ENCODE measurements at places on chromosomes 13 and 19.
A peak's percentile ranks its signal among the peaks of the same experiment; 100 is the strongest.

DNA sequence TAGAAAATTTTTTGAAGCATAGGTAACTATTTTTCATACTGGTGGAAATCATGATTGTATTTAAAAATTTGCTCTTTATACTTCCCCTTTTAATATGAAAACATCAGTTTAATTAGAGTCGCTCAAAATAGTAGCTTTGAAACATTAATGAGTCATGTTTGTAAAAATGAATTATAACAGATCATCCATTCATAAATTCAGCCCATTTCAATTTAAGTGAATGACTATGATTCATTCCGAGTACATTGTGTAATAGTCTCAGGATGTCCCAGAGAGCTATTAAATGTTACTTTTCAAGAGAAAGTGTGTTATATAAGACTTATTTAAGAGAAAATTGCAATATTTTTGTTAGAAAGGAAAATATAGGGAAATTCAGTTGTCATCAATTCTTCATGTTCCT, 111.0 kb downstream of the FNDC3A start:
- H3K4me3 ChIP-seq = no peak overlapping the region
- DNase-seq = no peak
- H3K27ac ChIP-seq = no peak overlapping the region
- no peaks in the 10 kb centered on the region for H3K4me1 ChIP-seq
- H3K36me3 ChIP-seq = peaks cover 22% of the 10 kb centered on the region
- no peaks in the 10 kb centered on the region for H3K27me3 ChIP-seq

- H3K4me3 ChIP-seq = no peak overlapping the region
- peaks cover 6% of the 10 kb centered on the region for H3K4me1 ChIP-seq
- H3K27me3 ChIP-seq = peaks cover 2% of the 10 kb centered on the region
- no peak overlapping the region for H3K27ac ChIP-seq
Measured at GRCh38 chr13:97848886-97849285, 104.6 kb upstream of the IPO5 start.

DNA sequence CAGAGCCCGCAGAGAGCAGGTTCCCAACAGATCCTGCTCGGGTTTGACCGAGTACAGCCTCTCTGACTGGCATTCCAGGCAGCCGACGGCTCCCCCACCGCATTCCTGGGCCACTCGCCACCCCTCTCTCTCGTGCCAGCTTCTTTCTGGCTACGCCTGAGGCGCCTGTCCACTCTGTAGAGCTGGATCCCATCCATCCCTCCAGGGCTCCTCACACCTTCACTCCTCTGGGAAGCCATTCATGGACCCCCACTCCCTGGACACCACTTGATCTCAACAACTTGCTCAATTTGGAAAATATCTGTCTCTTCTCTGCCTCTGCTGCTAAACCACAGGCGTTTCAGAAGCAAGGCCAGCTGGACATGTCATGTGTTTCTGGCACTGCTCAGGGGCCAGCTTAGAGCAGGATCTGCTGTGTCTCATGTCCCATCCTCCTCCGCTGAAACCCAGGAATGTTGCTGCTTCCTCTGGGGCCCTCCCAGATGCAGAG, 30.6 kb upstream of the ATP1A3 start:
- H3K4me3 ChIP-seq = no peak overlapping the region
- H3K36me3 ChIP-seq = no peaks in the 10 kb centered on the region

DNA sequence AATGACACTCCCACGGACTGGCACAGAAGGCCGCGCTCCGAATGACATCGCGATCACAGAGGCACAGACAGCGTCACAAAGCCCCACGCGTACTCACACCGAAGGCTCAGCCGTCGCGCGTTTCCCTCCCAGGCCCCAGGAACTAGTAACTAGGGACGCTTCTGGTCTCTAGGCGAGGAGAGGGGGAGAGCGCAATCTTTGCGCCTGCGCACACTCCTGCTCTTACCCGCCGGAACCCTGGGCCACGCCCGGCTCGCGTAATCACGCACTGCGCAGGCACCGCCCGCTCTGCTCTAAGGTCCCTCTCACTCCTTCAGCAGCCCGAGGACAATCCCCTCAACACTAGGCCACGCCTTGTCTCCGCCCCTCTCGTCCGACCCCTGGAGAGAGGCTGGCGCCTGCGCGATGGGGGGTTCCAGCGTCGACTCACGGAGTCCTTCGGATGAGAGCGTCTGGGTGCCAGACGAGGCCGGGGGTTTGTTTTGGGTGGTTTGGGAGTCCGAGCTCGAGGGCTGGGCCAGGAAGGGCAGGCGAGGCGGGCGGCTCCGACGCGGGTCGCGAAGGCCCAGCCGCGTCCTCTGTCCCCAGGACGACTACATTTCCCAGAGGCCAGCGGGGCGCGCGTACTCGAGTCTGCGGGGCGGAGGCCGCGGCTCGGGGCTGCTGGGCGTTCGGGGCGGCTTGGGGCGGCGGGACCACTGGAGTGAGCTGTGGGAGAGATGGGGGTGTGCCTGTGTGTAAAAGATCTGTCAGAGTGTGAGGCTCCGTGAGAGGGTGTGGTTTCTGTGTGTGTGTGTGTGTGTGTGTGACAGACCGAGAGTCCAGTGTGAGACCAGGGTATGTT, at the start of gene ZNF471:
Gene ZNF471, plus strand, starts transcription at position 410 of the 844 bp plus-strand sequence. CDS start 3,717 bp downstream, outside the sequence.
- H3K36me3 ChIP-seq = no peaks in the 10 kb centered on the region
- H3K4me1 ChIP-seq = no peaks in the 10 kb centered on the region
- H3K27me3 ChIP-seq = no peaks in the 10 kb centered on the region
- peak within 1 kb of the TSS; percentile 37 for H3K4me3 ChIP-seq
- DNase-seq = peak; percentile 44

DNA sequence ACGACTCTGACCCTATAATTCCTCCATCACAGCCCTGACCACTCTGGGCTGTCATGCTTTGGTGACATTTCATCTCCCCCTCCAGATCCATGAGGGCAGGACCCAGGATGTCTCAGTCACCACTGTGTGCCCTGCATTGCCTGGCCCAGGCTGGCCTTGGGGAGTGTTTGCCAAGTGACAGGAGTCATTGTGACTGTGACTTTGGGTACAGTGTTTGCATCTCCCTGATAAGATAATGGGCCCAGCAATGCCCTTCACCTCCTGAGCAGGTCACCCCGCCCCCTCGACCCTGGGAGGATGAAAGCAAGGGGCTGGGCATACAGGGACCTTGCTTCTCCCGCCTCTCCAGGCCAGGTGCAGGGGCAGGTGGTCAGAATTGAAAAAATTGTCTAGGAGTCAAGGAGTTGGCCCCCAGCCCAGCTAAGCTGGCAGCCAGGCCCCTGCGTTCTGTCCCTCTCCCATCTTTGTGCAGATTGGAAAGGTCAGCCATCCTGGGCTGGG, 5.9 kb upstream of the ATP4A start:
- H3K4me3 ChIP-seq = no peak overlapping the region
- no peak for DNase-seq
- no peaks in the 10 kb centered on the region for H3K36me3 ChIP-seq
- no peaks in the 10 kb centered on the region for H3K4me1 ChIP-seq
- H3K27me3 ChIP-seq = peaks cover 13% of the 10 kb centered on the region

- H3K4me3 ChIP-seq = no peak overlapping the region
- no peak for DNase-seq
- H3K27me3 ChIP-seq = no peaks in the 10 kb centered on the region
- H3K4me1 ChIP-seq = peaks cover 14% of the 10 kb centered on the region
Measured at GRCh38 chr13:98446234-98446621, 130.7 kb downstream of the STK24 start.

GRCh38 chr13:30787738-30788525, 52.6 kb downstream of the ALOX5AP start:
- no peak for DNase-seq
- no peak overlapping the region for H3K4me3 ChIP-seq
- H3K27ac ChIP-seq = no peak overlapping the region
- H3K4me1 ChIP-seq = peaks cover 18% of the 10 kb centered on the region
- peaks cover 21% of the 10 kb centered on the region for H3K36me3 ChIP-seq

- H3K27me3 ChIP-seq = no peaks in the 10 kb centered on the region
- H3K4me1 ChIP-seq = peaks cover 19% of the 10 kb centered on the region
- no peak for DNase-seq
- no peak overlapping the region for H3K27ac ChIP-seq
Measured at GRCh38 chr13:78650717-78651083, 8.3 kb downstream of the OBI1 start.

DNA sequence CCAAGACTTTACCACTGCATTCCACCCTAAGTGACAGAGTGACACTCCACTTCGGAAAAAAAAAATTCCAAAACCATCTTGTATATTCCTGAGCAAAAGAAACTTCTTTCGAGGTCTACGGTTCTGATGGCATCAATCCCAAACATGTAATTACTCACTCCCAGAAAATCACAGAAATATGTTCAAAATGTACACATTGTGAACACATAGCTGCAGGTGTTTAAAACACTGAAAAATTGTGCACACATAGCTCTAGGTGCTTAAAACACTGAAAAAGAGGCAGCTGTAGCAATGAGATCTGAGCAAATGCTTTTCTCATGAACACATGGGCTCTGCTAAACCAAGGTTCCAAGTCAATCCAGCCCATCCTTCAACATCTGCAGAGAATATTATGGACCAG, 14.0 kb upstream of the ZNF468 start:
- no peaks in the 10 kb centered on the region for H3K27me3 ChIP-seq
- no peak overlapping the region for H3K4me3 ChIP-seq
- H3K36me3 ChIP-seq = peaks cover 1% of the 10 kb centered on the region
- H3K27ac ChIP-seq = no peak overlapping the region
- DNase-seq = no peak

DNA sequence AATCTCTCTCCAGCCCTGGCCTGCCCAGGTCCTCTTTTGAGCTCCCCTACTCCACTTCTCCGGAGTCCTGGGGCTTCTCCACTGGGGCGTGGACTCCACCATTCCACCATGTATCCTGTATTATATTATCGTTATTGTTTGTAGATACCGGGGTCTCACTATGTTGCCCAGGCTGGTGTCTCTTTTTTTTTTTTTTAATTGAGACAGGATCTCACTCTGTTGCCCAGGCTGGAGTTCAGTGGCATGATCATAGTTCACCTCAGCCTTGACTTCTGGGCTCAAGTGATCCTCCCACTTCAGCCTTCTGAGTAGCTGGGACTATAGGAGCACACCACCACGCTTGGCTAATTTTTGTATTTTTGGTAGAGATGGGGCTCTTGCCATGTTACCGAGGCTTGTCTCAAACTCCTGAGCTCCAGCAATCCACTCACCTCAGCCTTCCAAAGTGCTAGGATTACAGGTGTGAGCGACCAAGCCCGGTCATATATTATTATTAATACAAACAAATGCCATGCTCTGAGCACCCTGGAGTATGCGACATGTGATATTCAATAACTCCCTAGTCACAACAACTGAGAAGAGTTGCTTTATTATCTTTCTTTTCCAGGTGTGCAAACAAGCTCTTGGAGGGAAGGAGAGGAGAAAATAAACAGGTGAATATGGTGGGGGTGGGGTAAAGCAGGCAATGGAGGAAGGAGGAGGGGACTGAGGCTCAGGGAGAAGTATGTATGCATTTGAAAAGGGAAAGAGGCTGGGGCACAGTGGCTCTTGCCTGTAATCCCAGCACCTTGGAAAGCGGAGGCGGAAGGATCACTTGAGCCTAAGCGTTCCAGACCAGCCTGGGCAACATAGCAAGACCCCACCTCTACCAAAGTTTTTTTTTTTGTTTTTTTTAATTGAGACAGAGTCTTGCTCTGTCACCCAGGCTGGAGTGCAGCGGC, 2.8 kb upstream of the CERS4 start:
- H3K27me3 ChIP-seq = peaks cover 13% of the 10 kb centered on the region
- H3K36me3 ChIP-seq = peaks cover 7% of the 10 kb centered on the region
- DNase-seq = no peak
- no peak overlapping the region for H3K27ac ChIP-seq
- H3K4me1 ChIP-seq = peaks cover 14% of the 10 kb centered on the region

GRCh38 chr19:3507371-3508120, 1.4 kb downstream of the FZR1 start:
- peak overlapping the region; percentile 93 for H3K4me3 ChIP-seq
- peak overlapping the region; percentile 91 for H3K27ac ChIP-seq
- peaks cover 10% of the 10 kb centered on the region for H3K36me3 ChIP-seq
- peak; percentile 15 for DNase-seq
- no peaks in the 10 kb centered on the region for H3K27me3 ChIP-seq

DNA sequence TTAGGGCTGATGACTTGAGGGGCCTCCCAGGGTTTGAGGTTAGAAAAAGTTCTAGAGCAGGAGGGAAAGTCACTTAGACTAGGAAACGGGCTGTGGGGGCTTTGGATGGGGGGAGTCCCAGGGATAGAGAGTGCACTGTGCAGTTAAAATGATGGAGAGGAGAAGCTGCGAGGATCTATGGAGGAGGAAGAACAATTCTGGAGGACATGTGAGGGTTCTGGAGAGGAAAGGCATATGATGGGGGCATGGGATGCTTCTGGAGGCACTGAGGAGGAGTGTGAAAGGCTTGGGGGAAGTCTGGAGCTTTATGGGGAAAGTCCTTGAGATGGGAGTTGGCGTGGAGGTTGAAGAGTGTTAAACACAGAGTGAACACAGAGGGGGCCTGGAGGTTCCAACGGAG, 2.2 kb downstream of the KCNC3 start:
- peaks cover 5% of the 10 kb centered on the region for H3K36me3 ChIP-seq
- no peak for DNase-seq
- peaks cover 16% of the 10 kb centered on the region for H3K27me3 ChIP-seq
- peak overlapping the region; percentile 73 for H3K27ac ChIP-seq

- peak; percentile 100 for DNase-seq
- no peaks in the 10 kb centered on the region for H3K27me3 ChIP-seq
- H3K4me3 ChIP-seq = peak overlapping the region; percentile 86
- peak overlapping the region; percentile 96 for H3K27ac ChIP-seq
- H3K36me3 ChIP-seq = peaks cover 26% of the 10 kb centered on the region
- peaks cover 30% of the 10 kb centered on the region for H3K4me1 ChIP-seq
Measured at GRCh38 chr19:44890366-44891015, 563 bp upstream of the TOMM40 start.

DNA sequence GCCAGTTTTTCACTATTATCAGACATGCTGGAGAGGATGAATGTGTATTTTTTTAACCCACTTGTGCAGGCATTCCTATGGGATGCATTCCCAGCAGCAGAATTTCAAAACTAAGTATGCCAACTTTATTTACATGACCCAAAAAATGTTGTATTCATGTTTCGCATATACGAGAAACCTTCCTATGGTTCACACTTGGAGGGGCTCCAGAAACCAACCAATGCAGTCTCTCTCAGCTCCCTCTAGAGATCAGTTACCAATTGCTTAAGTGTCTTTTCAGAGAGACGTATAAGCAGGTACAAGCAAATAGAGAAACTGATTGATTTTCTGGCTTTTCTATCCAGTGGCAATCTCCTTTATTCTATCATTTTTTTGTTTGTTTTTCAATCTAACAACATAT, 5.5 kb upstream of the PTOV1 start:
- no peak for DNase-seq
- H3K27me3 ChIP-seq = no peaks in the 10 kb centered on the region
- no peak overlapping the region for H3K27ac ChIP-seq
- peaks cover 23% of the 10 kb centered on the region for H3K4me1 ChIP-seq
- peaks cover 10% of the 10 kb centered on the region for H3K36me3 ChIP-seq
- no peak overlapping the region for H3K4me3 ChIP-seq

DNA sequence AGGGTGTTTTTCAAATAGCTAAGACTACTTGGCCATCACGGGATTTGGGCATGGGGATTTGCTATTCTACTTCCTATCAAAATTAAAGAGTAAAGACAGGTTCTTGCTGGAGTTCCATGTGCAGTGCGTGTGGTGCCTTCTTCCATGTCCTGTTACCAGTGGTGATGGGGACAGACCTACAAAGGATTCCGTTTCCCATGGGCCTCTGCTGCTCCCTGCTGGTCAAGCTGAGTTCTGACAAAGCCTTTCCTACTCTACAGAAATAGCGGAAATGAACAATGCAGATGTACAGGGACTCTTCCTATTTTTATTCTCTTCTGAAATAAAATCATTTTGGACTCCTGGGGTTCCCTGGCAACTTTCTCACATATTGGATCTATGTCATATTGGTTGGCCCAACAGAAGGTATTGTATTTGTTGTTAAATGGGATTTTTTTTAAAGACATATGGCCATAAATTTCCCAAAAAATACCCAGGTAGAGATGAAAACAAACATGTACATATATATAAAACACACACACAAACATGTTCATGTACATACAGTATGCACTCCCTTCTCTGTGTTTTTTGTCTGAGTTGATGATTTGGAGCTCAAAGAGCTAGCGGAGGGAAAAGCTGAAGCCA, 90.5 kb upstream of the SLC15A1 start:
- no peaks in the 10 kb centered on the region for H3K27me3 ChIP-seq
- peak; percentile 44 for DNase-seq
- H3K4me3 ChIP-seq = no peak overlapping the region
- H3K36me3 ChIP-seq = peaks cover 27% of the 10 kb centered on the region
- H3K27ac ChIP-seq = no peak overlapping the region
